ENCODE measurements at places on chromosomes 5 and 9.

GRCh38 chr5:54994628-54995027 is 9.2 kb upstream of the ESM1 start:
- DNase-seq: peak; percentile 16

DNA sequence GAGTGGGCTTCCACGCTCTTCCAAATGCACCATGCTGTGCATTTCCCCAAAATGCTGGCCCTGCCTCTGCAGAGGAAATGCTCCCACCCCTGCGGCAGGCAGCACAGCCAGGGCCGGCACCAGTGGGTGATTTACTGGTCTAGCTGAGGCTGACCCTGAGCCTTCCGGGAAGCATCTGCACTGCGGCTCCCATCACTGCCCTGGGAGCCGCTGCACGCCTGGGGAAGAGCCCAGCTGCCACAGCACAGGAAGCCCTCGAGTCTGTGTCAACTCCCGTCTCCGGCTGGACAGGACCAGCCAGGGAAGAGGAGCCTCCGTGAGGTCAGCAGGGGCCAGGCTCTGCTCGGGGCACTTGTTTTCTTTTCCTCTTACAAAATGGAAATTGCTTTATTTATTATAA is 25.1 kb upstream of the EEIG1 start:
- no peak for DNase-seq

GRCh38 chr5:59143926-59144333 is 561.1 kb downstream of the RAB3C start:
- DNase-seq: no peak

DNA sequence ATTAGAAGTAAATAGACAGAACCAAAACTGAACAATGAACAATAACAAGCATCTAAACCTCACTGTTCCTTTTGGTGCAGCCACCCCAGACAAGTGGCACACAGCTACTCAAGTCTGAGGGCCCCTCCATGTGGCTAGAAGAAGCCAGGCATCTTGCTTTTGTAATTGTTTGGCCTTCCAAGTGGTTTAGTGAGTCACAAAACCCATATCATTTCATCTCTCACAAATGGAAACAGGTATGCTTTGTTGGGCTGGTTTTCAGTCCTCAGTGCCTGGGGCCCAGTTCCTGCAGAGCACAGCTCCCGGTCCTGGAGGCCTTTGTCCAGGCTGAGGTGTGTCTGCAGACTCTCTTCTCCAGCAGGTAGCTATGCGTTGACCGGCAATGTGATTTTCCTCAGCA is 16.7 kb downstream of the PRLR start:
- no peak for DNase-seq

DNA sequence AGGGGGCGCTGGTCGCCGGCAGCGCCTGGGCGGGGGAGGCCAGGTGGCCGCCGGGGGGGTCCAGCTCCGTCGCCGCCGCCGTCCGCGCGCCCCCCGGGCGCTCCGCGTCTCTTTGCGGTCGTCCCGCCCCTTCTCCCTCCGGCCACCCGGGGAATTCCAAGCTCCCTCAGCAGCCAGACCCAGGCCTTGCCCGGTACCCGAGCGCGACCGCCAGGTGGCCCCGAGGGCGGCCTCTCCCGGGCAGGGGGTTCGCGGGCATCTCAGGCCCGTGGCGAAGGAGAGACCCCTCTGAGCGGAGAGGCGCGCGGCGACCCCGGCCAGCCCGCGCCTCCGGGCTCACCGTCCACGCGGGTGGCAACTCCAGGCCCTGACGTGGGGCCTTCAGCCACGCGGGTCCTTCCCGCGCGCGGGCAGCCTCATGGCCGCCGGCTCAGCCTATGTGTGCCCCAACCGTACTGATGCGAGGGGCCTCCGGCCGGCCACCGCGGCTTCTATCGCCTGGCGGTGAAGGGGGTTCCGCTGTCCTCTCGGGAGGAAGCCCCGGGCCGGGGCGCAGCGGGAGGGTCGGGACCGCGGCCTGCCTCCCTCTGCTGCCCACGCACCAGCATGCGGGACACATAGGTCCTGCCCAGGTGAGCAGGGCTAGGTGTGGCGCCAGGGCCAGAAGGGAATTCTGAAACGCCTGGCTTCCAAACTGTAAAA is 529 bp upstream of the NRARP start:
- no peak for DNase-seq

DNA sequence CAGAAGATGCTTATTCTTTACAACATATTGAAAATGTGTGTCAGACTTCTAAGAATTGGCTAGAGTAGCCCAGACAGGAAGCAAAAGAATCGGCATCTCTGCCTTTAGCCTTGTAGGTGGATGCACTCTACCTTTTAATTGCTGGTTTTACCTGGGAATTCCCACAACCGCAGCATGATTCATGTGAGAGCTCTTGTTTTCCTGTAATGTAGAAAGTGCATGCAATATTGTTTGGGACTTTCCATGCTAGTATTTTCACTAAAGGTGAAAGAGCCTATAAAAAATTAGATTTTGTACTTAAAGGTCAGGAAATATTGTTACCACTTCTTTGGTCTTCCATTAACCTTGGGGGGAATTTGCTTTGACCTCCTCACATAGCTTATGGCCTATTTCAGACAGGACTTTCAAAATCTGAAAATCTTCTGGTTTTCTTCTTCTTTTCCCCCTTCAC is 89.8 kb downstream of the NTRK2 start:
- peak; percentile 37 for DNase-seq

- DNase-seq: peak; percentile 20
Measured at GRCh38 chr9:31335529-31336234, 1048.8 kb upstream of the ACO1 start.

DNA sequence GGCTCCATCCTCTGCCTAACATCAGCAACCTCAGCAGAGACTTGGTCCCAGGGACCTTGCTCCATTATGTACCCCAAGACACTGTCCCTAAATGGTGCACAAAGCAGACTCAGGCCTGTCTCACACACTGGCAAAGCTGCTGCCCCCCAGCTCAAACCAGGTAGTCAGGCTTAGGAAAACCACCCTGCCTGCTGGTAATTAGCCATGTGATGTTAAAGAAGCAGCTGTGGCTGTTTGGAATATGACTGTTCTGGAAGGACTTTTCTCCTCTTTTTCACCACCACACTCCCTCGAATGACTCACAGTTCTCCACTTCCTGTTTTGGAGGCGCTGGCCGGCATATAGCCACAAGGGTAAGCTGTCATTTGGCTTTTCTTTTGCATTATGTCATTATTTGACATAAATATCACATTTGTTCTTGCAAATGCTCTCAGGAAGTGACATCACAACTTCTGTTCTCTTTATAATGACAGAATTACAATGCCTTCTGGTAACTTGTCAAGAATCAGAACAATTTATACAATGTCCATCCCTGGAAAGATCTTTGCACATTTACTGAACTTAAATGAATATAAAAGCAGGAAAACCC is 113.9 kb downstream of the SUSD1 start:
- peak; percentile 46 for DNase-seq

Measured in CD4-positive, alpha-beta T cell treated with Interleukin-21 for 1 hour (primary cell).